ENCODE measurements at places on chromosomes 12 and 14.

GRCh38 chr12:45355730-45356129, 139.8 kb downstream of the ANO6 start:
- no peak overlapping the region for H3K4me3 ChIP-seq
- peaks cover 6% of the 10 kb centered on the region for H3K4me1 ChIP-seq
- no peaks in the 10 kb centered on the region for H3K27me3 ChIP-seq
- H3K27ac ChIP-seq = peak overlapping the region; percentile 28
- no peak for DNase-seq

GRCh38 chr14:68899033-68899603, 80.0 kb downstream of the ACTN1 start:
- no peak overlapping the region for H3K27ac ChIP-seq
- peaks cover 16% of the 10 kb centered on the region for H3K4me1 ChIP-seq
- no peak overlapping the region for H3K4me3 ChIP-seq
- DNase-seq = no peak

DNA sequence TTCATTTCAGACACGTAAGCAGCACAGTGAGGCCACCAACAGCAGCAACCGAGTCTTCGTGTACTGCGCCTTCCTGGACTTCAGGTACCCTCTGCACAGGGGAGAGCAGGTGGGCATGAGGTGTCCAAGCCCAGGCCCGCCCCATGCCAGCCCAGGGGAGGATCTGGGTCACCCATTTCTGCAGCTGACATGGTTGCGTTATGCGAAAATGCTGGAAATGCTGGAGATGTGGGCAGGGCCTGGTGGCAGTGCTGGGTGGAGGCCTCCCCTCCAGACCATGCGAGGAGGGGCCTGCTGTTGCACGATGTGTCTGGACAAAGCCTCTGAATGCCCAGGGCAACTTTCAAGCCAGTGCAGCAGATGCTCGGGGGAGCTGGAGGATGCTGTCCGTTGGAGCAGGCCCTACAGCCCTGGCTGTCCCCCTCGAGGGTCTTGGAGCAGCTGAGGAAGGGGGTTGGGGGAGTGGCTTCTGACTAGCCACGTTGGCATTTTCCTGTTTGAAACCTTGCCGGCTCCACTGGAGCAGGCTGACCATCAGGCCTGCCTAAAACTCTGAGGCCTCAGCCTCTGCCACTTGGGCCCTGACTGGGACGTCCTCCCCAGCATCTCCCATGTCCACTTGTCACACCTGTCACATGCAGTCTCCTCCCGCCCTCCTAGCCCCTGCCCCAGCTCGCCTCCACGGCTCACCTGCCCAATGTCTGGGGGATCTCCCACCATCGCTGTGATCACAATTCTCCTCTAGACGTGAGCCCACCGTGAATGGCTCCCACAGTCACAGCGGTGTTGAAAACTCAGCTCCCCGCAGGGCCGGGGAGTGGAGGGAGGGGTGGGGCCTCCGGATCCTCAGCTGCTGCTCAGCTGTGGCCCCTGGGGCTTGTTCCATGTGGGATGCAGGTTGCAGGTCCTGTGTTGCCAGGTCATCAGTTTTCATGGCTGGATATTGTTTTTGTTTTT, 123.4 kb downstream of the ADGRD1 start:
- H3K4me1 ChIP-seq = no peaks in the 10 kb centered on the region
- peaks cover 4% of the 10 kb centered on the region for H3K27me3 ChIP-seq
- H3K4me3 ChIP-seq = no peak overlapping the region

- H3K27ac ChIP-seq = no peak overlapping the region
- peaks cover 2% of the 10 kb centered on the region for H3K4me1 ChIP-seq
- no peak overlapping the region for H3K4me3 ChIP-seq
- H3K36me3 ChIP-seq = peaks cover 20% of the 10 kb centered on the region
- no peaks in the 10 kb centered on the region for H3K27me3 ChIP-seq
- DNase-seq = peak; percentile 0
Measured at GRCh38 chr14:72742838-72743195, 151.1 kb downstream of the DPF3 start.

GRCh38 chr14:55556929-55557623, 22.9 kb upstream of the KTN1 start:
- peaks cover 10% of the 10 kb centered on the region for H3K36me3 ChIP-seq
- no peak for DNase-seq
- no peaks in the 10 kb centered on the region for H3K4me1 ChIP-seq
- H3K27me3 ChIP-seq = no peaks in the 10 kb centered on the region
- H3K27ac ChIP-seq = no peak overlapping the region

DNA sequence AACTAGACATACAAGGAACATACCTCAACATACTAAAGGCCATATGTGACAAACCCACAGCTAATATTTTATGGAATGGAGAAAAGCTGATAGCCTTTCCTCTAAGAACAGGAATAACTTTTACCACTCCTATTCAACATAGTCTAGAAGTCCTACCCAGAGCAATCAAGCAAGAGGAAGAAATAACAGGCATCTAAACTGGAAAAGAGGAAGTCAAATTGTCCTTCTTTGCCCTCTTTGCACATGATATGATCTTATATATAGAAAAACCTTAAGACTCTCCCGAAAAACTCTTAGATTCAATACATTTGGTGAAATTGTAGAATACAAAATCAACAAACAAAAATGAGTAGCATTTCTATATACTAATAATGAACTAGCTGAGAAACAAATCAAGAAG, 110.0 kb downstream of the ATP23 start:
- peaks cover 6% of the 10 kb centered on the region for H3K27me3 ChIP-seq
- DNase-seq = no peak
- H3K4me3 ChIP-seq = no peak overlapping the region
- peaks cover 1% of the 10 kb centered on the region for H3K36me3 ChIP-seq
- H3K4me1 ChIP-seq = no peaks in the 10 kb centered on the region

GRCh38 chr14:65866886-65867285, 454.4 kb downstream of the FUT8 start:
- no peak for DNase-seq
- no peaks in the 10 kb centered on the region for H3K36me3 ChIP-seq
- no peak overlapping the region for H3K27ac ChIP-seq
- no peaks in the 10 kb centered on the region for H3K4me1 ChIP-seq
- H3K4me3 ChIP-seq = no peak overlapping the region

DNA sequence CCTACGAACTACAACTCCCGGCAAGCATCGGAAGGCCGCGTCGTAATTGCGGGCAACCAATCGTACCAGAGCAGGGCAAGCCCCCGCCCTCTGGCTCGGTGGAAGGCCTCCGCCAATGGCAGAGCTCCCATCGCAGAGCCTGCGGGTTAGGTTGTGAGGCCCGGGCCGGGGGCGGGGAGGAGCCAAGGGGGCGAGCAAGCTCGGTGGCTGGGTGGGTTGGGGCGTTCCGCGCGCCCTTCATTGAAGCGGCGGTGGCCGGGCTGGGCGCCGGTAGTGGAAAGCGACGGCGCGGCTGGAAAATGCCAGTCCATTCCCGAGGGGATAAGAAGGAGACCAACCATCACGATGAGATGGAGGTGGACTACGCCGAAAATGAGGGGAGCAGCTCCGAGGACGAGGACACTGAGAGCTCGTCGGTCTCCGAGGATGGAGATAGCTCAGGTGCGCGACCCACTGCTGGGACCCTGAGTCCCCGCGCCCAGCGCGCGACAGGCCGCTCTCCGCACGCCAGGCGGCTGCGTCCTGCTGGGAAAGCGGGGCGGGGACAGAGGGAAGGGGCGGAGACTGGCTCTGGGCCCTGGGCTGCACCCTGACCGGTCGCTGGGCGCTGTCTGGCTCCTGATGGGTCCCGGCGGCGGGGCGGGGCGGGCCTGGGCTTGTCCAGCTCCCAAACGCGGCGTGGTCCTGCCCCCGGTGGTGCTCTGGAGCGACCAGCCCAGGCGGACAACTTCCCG, at the start of gene BRMS1L:
BRMS1L (plus strand) TSS at position 121 of the 734 bp plus-strand sequence; CDS start at position 300, 179 bp downstream.
- H3K36me3 ChIP-seq = peaks cover 1% of the 10 kb centered on the region
- no peaks in the 10 kb centered on the region for H3K27me3 ChIP-seq
- peak; percentile 95 for DNase-seq
- H3K4me1 ChIP-seq = peaks cover 14% of the 10 kb centered on the region
- H3K4me3 ChIP-seq = peak within 1 kb of the TSS; percentile 90
- peak within 1 kb of the TSS; percentile 88 for H3K27ac ChIP-seq
